ENCODE measurements at places on chromosomes 2 and 18.

- no peak for DNase-seq
Measured at GRCh38 chr18:45403341-45404049, 211.8 kb upstream of the SLC14A2 start.

- DNase-seq = no peak
Measured at GRCh38 chr18:25594351-25594750, 242.4 kb upstream of the ZNF521 start.

GRCh38 chr2:239053801-239054503 lies 206.1 kb downstream of the TWIST2 start:
- DNase-seq = no peak

- no peak for DNase-seq
Measured at GRCh38 chr2:216284708-216285107, 87.6 kb downstream of the MARCHF4 start.

GRCh38 chr2:128549094-128549493 lies 230.4 kb upstream of the HS6ST1 start:
- no peak for DNase-seq

DNA sequence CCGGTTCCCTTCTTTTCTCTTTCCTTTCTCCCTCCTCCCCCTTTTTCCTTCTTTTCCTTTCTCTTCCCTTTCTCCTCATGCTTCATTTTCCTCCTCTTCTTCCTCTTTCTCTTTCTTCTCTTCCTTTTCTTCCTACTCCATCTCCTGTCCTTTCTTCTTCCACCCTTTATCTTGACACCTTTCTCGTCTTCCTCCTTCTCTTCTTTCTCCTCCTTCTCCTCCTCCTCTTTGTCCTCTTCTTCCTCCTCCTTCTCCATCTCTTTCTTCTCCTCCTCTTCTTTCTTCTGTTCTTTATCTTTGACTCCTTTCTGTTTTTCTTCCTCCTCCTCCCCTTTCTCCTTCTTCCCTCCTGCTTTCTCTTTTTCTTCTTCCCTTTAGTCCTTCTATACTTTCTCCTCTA lies 53.2 kb downstream of the CELF4 start:
- no peak for DNase-seq

DNA sequence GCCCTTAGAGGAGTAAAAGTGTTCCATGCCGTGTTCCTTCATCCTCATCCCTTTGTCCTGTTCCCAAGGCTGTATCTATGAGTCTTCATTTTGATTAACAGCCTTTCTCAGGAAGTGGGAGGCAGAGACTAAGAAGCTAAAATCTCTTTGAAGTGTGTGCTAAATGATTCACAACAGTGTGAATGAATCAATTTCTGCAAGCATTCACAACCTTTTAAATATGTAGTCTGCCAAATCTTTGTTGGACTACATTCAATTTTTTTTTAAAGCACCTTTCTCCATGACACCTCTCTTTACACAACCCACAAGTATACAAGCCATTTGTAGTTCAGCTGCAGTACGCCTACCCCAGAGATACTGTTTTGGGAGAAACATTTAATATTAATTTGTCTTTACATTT lies 408.6 kb upstream of the FANCL start:
- DNase-seq = no peak

DNA sequence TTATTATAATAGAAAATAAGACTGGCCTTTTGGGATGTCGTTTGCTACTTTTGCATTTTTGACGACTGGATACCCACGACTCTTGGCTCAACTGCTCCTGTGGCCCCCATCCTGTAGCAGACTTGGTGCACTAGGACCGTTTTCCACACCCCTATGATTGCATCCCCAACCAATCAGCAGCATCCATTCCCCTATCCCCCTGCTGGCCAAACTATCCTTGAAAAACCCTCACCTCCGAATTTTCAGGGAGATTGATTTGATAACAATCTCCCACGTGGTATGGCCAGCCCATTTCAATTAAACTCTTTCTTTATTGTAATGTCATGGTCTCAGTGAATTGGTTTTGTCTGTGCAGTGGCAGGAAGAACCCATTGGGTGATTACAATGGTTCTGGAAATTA lies 37.9 kb upstream of the TTR start:
- DNase-seq = no peak

GRCh38 chr2:239824866-239825704 lies 200.1 kb downstream of the NDUFA10 start:
- DNase-seq = no peak

- peak; percentile 63 for DNase-seq
Measured at GRCh38 chr2:112958428-112959108, 19.2 kb upstream of the IL36G start.

DNA sequence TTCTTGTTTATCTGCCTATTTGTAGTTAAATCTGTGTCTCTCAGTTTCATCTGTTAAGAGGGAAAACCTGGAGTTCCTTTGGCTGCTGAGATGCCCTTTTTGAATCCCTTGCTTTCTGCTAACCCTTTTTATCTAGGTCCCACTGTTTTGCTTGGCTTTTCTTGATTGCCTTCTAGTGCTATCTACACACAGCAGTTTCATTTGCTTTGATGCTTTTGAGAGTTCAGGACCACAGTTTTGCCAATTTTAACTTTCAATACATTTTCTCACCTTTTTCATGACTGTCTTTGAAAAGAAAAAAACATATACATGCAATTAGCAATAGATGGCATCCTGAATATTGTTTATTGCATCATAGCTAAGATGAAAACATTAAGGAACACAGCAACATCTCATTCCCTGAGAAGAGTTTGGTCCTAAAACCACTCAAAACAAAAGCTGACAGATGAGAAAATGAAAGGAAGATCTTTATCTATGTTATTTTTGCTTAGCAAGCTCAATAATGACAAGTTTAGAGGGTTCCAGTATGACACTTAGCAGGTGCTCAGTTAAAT lies 241.4 kb upstream of the MEX3C start:
- no peak for DNase-seq

- no peak for DNase-seq
Measured at GRCh38 chr2:209525331-209525730, 101.5 kb downstream of the MAP2 start.

DNA sequence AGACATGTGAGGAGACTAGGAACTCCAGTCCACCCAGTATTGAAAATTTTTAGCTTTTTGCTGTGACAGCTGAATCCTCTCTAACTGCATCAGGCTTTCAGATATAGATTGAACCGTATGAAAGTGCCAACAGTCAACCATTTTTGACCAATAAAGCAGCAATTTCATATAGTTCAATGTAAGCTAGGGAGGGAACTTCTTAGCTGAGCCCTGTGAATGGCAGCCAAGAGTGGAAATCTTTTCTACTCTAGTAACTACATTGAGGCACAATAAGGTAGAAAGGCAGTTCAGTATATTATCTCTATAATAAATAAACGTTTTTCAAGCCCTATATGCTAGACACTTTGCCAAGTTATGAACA lies 96.3 kb upstream of the TANK start:
- no peak for DNase-seq

DNA sequence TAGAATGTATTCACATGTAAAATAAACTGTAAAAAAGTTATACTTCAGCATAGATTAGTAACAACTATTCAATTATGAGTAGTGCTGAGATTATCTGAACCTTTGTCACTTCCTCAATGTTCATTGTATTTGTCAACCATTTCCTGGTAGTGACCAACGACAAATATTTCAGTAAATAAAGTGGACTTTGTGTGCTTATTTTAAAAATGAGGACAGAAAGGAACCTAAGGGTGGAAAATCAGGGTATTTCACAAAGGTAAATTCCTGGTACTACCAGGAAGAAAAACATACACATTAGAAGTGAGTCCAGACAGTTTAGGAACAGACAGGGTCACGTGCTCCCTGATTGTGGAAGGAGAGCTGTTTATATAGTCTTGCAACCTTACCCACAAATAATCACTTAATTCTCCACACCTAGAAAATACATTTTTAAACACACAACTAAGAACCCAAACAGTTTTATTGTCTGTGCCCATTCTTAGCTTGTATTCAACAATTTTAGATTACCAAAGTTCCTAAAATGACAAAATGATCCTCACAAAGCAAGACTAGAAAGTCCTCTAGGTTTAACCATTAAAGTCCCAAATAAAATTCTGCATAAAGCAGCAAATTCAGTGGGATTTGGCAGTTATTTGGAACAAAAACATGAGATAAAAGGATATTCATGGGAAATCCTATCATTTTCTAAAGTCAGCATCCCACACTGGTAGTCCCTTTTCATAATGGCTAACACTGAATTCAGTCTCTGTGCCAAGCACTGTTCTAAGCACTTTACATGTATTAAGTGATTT lies 28.2 kb downstream of the PELI1 start:
- DNase-seq = no peak

DNA sequence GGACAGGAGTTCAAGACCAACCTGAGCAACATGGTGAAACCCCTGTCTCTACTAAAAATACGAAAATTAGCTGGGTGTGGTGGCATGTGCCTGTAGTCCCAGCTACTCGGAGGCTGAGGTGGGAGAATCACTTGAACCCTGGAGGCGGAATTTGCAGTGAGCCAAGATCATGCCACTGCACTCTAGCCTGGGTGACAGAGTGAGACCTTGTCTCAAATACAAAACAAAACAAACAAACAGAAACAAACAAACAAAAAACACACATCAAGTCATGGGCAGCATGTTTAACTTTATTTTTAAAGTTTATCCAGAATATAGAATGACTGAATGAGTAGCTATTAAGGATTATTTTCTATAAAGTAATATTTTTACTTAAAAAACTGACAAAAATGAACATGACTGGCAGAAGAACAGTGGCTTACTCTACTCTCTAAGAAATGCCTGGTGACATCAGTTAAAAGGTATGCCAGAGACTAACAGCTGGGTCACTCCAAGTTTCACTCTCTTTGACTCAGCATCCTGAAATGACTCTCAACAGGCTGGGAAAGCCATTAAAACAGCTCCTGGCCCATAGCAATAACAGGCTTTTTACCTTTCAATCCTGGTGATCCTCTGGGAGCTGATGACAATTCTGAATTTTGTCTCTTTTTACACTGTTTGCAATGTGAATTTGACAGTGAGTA lies 281.6 kb upstream of the STON1 start:
- DNase-seq = no peak

- peak; percentile 68 for DNase-seq
Measured at GRCh38 chr2:112884869-112885505, 26.0 kb upstream of the IL37 start.

DNA sequence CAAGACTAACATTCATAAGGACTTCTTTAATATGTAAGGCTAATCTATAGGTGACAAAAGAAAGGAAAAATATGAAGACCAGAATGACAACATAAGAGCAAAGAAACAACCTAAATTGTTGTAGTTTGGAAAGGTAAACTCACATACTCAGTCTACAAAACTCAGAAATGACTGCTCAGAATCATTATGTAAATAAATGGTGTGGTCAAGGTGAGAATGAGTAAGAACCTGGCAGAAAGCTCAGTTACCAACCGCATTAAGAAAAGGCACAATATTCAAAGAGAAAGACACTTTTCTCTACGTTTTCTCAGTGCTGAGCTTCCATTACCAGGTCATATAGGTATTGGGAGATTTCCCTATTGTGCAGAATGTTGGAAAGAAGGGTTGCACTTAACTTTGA lies 15.8 kb downstream of the ATF2 start:
- no peak for DNase-seq

DNA sequence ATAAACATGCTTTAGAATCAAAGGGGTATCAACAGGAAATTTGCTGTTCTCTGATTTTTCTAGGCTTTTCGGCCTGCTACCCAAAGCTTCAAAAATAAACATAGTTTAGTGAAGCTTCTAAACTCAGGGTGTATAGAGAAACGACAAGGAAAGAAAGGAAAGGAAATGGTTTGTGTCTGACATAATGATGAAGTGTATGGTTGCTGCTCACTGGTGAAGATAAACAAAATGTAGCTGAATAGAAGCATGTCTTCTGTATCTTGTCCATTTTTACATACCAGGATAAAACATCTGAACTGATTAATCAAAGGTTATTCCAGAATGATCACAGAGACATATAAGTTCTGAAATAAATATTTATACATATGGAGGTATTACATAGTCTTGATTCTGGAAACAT lies 1324.6 kb upstream of the NRXN1 start:
- no peak for DNase-seq

DNA sequence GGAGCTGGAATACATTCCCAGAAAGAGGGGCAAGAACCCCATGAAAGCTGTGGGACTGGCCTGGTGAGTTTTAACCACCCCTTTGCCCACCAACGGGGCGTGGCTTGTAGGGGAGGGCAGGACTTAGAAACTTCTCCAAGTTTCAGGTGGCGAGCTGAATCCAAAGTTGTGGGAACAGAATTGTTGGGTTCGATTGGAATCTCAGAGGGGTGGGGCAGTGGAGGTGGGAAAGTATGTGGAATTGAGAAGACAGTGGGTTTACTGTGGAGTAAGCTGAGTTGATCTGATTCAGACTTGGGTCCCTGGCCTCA lies 1.1 kb downstream of the PNKD start:
- DNase-seq = no peak

- DNase-seq = no peak
Measured at GRCh38 chr2:188869550-188869949, 104.6 kb upstream of the COL3A1 start.

DNA sequence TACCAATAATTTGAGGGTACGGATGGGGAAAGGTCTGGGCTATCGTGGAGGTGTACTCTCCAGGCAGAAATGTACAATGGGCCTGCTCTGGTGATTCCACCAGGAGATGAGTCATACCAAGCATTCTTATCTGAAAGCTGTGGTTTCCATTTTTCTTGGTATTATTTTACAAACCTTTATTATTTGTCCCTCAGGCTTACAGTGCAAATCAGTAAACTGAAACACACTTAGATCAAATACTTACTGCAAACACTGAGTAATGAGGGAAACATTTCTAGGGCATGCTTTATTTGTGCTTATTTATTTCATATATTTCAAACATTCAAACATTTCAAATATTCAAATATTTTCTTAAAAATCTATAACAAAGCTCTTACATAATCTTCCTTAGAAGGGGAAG lies 319.8 kb downstream of the RND3 start:
- DNase-seq = no peak

DNA sequence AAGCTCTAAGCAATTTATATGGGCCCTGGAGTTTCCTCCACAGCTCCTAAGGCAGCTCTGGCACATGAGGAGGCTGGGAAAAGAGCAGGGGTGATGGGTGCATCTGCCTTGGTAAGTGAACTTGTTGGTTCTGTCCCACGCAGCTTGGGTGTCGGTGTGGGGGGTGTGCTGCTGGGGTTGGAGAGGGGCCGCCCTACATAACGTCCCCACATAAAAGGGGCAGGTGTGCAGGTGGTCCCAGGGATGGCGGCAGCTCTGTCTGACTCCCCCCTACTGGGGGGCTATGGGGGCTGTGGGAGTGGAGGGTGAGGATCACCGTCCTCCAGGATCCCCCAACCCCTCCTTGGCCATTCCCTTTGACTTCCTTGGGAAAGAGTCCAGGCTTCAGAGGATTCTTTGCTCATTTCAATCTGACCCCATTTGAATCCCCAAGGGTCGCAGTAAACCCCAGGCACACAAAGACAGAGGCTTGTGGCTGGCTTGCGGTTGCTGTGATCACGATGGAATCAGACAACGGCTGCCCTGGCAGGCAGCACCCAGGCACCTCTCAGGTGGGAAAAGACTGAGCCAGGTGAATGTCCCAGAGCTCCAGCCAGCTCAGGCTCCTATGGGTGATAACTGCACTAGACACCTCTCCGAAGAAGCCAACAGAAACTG lies 34.5 kb upstream of the CD8A start:
- no peak for DNase-seq

All from OCI-LY7 (cell line).